CD4-positive, alpha-beta T cell treated with Interleukin-1 beta for 1 hour (primary cell): ENCODE measurements at places on chromosomes 3 and 15.

DNA sequence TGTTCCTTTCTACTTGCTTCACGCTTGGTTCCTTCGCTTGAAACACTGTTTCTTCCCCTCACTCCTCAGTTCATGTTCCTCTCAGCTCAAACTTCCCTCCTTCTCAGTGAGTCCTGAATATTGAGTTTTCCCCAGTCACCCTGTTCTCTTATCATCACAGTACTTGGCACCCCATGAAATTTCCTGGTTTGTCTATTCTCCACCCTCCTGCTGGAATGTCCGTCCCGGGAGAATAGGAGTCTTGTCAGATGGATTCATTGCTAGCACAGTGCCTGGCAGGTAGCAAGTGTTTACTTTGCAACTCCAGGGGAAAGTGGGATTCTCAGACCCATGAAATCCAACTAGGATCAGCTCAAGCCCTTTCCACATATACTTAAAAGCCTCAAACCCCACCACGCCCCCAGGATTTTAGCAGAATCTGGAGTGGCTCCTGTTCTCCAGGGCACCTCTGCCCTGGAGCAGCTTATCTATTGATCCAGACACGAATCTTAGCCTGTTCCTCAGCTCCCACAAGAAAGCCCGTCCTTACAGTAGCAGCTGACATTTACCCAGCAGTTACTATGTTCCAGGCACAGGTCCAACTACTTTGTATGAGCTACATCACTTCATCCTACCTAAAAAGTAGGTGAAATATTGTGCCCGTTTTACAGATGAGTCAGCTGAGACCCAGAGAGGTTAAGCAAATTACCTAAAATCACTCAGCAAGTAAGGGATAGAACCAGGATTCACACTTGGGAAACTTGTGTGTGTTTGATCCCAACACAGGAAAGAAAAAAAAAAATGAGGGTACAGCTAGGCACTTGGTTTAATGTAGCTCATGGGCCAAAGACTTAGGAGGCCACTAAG, 36.8 kb upstream of the MAP3K13 start:
- no peak for DNase-seq

GRCh38 chr3:18499301-18499700, 74.2 kb upstream of the SATB1 start:
- DNase-seq = peak; percentile 57

GRCh38 chr3:45781271-45781670, 15.1 kb downstream of the SLC6A20 start:
- no peak for DNase-seq

GRCh38 chr3:189236352-189236751, 64.6 kb downstream of the TPRG1 start:
- no peak for DNase-seq

DNA sequence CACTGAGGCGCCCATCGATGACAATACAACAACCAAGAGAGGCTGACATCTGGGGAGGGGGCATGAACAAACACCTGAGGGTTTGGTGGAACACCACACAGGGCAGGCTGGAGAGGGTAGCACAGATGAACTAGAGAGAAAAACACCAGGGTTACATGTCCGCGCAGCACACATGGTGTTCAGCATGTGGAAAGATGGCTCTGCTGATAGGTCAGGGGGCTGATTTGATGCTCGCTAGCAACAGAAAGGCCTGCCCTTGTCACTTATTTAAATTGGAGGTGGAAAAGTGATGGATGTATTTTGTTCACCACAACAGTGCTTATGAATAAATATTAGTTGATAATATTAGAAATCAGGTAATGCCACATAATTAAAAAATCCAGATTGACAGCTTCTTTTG, 67.5 kb downstream of the FRMD4B start:
- DNase-seq = no peak

- no peak for DNase-seq
Measured at GRCh38 chr15:25372298-25372697, 66.5 kb downstream of the UBE3A start.

DNA sequence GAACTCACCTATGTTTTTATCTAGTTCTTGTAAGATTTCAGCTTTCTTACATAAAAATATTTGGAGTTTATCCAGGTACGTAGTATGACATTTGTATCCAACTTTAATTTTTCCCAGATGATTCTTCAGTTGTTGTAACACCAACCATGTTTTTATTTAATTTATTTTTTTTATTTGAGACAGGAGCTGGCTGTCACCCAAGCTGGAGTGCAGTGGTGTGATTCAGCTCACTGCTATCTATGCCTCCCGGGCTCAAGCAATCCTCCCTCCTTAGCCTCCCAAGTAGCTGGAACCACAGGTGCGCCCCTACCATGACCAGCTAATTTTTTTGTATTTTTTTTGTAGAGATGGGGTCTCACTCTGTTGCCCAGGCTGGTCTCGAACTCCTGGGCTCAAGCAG, 6.6 kb downstream of the XYLB start:
- no peak for DNase-seq

GRCh38 chr3:69200384-69201068, 78.1 kb upstream of the LMOD3 start:
- DNase-seq = no peak

DNA sequence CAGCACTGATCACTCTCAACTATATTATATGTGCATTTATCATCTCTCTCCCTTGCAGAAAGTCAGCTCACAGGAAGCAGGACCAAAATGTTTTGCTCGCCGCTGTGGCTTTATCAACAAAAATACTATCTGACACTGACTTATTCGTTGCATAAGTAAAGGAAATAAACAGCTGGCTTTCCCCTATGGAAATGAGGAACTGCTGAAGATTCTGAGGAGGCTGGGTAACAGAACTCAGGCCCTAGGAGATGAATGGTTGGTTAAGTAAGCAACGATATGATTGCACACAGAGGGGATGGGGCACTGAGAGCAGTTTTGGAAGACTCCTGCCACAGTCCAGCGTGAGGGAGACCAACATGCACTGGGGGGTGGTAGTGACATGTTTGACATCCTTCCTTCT, 181.1 kb downstream of the STT3B start:
- no peak for DNase-seq

DNA sequence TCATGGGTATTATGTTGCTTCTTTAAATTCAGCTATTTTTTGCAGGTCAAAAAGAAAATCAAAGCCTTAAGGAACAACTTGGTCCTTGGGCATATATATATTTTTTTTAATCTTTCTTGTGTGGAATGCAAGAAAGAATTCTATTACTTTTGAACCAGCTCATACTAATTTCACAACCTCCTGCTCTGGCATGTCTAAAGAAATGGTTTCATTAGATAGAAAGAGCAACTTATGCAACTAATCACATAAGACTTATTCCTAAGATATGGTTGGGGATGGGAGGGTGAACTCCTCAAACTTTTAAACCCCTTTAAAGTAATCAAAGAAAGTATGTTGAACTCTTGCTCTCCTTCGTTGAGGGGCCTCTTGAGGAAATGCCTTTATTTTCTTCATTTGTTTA, 114.9 kb downstream of the GMNC start:
- no peak for DNase-seq

GRCh38 chr15:76972389-76973361, 22.3 kb upstream of the PSTPIP1 start:
- no peak for DNase-seq

- DNase-seq = no peak
Measured at GRCh38 chr3:56835650-56836227, 34.0 kb upstream of the ARHGEF3 start.

GRCh38 chr3:89186456-89186855, 79.0 kb downstream of the EPHA3 start:
- DNase-seq = no peak

DNA sequence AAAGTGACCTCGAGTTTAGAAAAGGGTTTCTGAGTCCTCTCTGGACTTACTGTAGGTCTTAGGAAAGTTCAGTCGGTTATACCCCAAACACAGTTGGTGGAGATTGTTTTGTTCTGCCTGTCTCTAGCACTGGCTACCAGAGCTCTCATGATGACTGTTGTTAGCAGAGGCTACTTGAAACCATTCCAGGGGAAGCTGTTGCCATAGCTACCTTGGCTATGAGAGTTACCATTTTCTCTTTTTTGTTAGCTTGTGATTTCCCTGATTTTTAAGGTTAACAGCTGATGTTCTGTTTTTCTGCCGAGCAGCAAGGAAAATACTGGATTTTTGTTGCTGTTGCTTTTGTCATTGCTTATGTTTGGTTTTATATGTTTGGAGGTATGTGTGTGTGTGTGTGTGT, 26.7 kb downstream of the ABHD2 start:
- no peak for DNase-seq

DNA sequence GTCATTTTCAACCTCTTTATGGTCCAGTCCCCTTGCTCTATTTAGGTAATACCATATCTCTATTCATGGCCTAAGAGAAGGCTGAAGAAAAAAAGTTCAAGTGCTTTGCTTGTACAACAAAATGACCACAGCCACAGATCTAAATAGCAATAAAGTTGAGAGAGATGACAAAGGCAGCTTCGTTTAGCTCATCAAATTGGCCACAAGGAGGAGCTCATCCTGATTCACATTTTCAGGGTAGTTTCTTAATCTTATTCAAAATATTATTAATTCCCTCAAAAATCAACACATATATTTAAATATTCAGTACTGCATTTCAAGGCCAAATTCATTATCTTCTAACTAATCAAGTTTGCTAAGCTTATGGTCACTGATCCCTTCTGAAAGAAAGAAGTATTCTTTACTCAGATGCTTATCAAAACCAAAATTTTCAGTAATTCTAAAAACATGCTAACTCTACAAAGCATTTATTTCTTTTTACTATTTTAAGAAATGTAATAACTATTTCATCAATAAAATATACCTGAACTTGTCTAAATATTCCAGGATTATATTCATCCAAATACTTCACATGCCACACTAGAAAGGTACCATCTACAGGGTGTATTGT, 85.5 kb downstream of the DMXL2 start:
- no peak for DNase-seq

DNA sequence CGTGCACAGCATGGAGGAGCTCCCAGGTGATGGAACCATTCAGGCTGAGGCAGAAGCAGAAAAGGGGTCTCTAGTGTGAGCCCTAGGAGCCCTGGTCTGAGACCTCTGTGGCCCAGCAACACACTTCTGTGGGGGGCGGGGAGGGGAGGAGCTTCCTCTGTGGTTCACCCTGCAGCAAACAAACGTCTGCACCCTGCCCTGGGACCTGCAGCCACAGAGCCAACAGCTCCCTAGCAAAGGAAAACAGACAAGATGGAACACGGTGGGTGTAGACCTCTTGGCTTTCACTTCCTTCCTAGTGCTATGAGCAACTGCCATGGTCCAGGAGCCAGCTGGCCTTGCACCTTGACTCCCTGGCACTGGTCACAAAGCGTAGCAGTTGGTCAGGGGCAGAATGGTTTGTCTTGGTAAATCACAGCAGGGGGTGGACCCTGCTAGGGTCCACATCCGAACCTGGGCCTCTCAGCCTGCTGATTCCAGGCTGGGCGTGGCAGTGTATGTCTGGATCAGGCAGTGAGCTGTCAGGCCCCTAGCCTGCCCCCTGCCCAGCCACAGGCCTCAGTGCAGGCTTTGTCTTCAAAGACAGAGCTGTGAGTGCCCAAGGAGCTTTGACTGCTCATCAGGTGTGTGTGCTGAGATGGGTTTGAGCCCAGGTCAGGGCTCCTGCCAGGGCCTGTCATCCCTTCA, 6.7 kb downstream of the AMIGO3 start:
- DNase-seq = no peak

DNA sequence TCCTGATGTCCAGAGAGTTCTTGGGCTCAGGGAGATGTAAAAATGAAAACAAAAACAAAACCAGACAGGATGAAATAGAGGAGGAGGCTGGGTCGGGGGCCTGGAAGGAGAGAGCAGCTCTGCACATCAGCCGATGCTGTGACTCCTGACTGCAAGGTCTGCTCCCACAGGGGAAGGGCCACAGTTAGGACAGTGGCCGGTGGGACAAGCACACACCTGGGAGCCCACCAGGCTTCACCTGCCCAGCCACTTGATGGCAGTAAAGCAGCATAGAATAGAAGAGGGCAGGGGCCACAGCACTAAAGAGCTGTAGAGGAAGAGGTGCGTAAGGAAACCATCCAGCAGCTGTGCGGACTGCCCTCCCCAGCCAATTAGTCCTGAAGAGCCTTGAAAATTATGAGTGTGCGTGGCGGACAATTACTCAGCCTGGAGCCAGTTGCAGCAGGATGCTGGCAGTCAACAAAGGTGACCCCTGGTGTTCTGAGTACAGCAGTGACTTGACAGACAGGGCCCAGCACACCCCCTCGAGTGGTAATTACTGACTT, 29.8 kb downstream of the ALS2CL start:
- peak; percentile 13 for DNase-seq

GRCh38 chr15:89441295-89441812, 55.0 kb downstream of the RHCG start:
- peak; percentile 66 for DNase-seq

GRCh38 chr3:156814295-156814694, 11.9 kb upstream of the LEKR1 start:
- DNase-seq = no peak

DNA sequence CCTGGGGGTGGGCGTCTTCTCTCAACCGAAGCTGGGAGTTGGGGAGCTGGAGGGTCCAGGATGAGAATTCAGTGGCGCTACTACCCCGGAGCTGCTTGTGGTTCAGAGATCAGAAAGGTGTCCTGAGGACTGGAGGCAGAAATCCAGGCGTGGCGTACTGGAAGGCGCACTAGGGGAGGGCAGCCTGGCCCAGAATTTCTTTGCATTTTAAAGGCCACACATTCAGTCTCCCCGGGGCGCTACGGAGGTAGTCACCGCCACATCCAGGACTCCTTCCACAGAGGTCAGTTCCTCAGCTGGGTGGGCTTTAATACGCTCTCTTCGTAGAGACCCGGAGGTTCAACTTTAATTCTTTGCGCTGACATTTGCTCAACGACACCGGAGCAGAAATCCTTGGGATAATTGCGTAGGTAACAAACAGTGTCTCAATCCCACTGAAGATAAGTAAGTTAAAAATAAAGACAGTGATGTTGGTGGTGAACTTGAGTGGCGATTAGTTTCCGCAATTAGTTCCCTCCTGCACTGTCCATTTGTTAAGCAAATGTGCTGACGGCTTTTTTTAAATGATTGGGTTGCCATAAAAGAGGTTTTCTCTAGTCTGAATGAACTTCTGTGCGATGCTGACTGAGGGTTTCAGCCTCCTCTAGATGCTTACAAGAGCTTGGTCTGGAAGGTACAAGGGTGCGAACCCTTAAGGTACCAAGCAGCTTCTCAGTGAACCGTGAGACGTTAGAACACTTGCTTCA, 535 bp downstream of the MCTP2 start:
- no peak for DNase-seq

DNA sequence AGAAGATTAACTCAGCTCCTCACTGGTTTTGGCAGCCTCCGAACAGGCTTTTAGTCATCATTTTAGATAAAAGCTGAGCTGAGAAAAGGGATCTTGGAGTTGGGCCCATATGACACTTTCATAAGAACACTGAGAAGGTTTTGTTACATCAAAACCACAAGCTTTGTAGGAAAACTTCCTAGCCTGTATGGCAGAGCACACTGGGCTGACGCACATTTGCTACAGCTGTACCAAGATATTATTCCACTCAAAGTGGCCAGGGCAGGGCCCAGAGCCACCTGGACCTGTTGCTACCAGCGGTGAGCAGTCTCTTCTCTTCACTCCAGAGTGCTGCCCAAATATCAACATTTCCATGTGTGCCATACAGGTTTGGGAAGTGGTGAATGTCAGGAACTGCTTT, 160.5 kb upstream of the CCDC54 start:
- no peak for DNase-seq
